ENCODE measurements at places on chromosomes 7 and 10. TPM values are rescaled to one million over a fixed set of nuclear protein-coding genes. Genes with fewer than 3 reads are reported as not detected.

The NKX1-2 gene
- total RNA-seq = not detected

The CNNM1 gene
- not detected for total RNA-seq

GRCh38 chr7:23207021-23207420 lies 25.2 kb downstream of the NUP42 start:
- DNase-seq = no peak

DNA sequence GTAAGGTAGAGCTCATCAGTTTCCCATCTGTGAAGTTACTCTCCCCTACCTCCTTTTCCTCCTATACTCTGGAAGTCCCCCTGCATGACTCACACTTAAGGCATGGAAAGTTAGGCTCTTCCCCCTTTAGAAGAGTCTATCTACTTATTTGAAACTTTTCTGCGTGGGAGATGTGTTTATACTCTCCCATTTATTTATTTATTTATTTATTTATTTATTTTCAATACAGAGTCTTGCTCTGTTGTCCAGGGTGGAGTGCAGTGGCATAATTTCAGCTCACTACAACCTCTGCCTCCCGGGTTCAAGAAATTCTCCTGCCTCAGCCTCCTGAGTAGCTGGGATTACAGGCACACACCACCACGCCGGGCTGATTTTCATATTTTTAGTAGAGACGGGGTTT lies 107.5 kb upstream of the JCAD start:
- DNase-seq = no peak

DNA sequence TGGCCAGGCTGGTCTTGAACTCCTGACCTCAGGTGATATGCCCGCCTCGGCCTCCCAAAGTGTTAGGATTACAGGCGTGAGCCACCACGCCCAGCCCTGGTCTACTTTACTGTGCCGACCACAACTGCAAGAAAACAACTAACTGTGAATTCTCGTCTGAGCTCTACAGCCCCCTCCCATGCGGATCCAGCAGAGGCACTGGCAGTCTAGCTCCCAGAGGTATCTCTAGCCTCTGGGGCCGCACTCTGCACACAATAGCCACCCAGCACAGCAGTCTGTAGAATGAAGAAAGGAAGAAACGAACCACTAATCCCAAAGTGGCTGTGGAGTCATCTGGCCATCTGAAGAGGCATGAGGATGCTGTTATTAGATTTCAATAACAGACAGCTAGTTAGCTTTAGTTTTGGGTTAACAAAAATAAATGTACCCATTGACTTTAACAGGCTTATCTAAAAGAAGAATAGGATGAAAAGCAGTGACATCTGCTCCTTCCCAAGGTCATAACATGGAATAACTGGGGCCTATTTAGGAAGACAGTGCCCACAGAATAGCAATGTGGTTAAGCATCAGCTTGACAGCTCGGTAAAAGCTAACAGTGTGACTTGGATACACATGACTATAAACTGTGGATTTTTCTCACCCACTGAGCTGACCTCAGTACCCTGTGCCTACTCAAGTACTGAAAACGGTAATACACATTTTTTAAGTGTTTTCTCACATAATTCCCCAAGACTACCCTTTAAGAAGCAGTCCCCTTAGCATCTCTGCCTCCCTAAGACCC lies 131.9 kb downstream of the TNS3 start:
- no peak for DNase-seq

GRCh38 chr7:141115965-141116364 lies 42.1 kb downstream of the TMEM178B start:
- DNase-seq = no peak

GRCh38 chr10:48724127-48724526 lies 39.5 kb downstream of the WDFY4 start:
- DNase-seq = no peak

GRCh38 chr7:71633551-71634008 lies 501.6 kb downstream of the GALNT17 start:
- DNase-seq = peak; percentile 15

GRCh38 chr10:69801094-69801433 lies 642 bp upstream of the COL13A1 start:
- DNase-seq = peak; percentile 84

GRCh38 chr10:26946102-26946811 lies 85.5 kb upstream of the ABI1 start:
- peak; percentile 1 for DNase-seq

GRCh38 chr7:5824297-5824610 lies 42.8 kb upstream of the RNF216 start:
- no peak for DNase-seq
